Activated CD4-positive, alpha-beta memory T cell treated with anti-CD3 and anti-CD28 coated beads, Interleukin-2, amount 10 ng/mL, durations not matched to agents 7 days and 5 days (primary cell): ENCODE measurements at places on chromosomes 6 and 20. TPM values are rescaled to one million over a fixed set of nuclear protein-coding genes. Genes with fewer than 3 reads are reported as not detected.

PGC gene
- not detected for total RNA-seq

IBTK gene
- total RNA-seq = 34.7 TPM

DNA sequence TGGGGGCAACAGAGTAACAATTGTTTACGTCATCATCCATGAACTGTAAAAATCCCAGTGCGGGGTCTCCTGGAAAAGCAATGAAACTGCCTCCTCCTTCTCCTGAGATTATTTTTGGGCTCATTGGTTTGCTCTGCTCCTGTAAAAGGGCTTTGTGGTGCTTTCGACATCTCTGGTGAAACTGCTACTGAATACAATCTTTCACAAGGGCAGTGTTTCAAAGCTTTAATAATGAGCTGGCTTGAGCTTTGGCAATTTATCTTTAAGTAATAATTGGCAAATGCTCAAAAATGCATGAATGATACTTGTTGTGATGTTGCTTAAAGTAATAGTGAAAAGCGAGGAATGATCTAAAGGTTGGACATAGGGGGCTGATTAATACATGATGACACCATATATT, 43.5 kb upstream of the ENPP1 start:
- DNase-seq = no peak

DNA sequence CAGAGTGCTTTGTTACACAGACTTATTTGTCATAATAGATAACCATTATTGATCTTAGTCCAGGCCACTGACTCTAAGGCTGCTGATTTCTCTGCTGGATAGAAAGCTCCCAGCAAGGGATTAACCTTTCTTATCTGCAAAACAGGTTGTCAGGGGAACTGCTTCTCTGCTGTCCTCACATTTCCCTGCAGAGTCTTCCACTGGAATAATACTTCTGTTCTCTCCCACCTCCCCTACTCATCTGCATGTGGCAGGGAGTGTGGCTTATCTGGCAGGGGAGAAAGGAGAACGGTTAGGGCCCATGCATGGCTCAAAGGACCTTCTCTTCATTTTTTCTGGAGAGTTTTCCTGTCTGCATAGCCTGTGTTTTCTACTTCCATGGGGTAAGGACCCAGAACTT, 86.2 kb downstream of the LAMP5 start:
- DNase-seq = no peak

DNA sequence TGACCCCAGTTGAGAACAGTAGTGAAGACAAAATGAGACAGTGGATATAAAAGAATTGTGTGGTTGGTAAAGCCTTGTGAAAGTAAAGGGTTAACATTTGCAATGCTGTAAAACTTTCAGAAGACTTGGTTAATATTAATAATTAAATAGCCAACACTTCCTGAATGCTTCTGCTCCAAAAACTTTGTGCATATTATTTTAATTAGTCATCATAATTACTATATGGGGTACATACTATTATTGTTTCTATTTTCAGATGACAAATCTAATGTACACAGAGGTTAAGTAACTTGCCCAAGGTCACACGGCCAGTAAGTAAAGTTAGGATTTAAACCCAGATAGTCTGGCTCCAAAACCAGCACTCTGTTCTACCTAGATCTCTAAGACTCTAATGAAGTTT, 291.3 kb downstream of the OGFRL1 start:
- no peak for DNase-seq
